ENCODE measurements at places on chromosomes 11 and 22. TPM values are rescaled to one million over a fixed set of nuclear protein-coding genes. Genes with fewer than 3 reads are reported as not detected.

Gene CHRM4
- not detected for total RNA-seq

- no peak overlapping the region for H3K27ac ChIP-seq
- H3K4me1 ChIP-seq: no peaks in the 10 kb centered on the region
- H3K27me3 ChIP-seq: peaks cover 31% of the 10 kb centered on the region
- H3K4me3 ChIP-seq: no peak overlapping the region
- no peaks in the 10 kb centered on the region for H3K36me3 ChIP-seq
Observed at GRCh38 chr11:57155838-57156607, 25.7 kb upstream of the LRRC55 start.

DNA sequence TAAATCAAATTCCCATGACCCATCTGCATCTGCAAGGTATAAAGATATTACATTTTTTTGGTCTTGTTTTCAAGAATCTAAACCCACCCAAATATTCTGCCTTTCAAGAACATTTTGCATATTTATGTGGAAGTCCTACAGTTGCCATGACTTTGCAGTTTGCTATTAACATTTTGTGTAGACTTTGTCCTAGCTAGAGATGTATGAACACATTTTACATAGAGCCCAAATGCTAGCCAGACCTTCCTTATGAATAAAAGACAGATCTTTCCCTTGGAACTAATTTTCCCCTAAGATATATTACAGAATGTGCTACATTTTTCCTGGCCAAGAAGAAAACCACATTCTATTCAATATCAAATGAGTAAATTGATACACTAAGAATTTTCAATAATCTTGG lies 772.5 kb downstream of the KCNA4 start:
- H3K36me3 ChIP-seq: no peaks in the 10 kb centered on the region
- no peak overlapping the region for H3K27ac ChIP-seq
- no peak overlapping the region for H3K4me3 ChIP-seq

DNA sequence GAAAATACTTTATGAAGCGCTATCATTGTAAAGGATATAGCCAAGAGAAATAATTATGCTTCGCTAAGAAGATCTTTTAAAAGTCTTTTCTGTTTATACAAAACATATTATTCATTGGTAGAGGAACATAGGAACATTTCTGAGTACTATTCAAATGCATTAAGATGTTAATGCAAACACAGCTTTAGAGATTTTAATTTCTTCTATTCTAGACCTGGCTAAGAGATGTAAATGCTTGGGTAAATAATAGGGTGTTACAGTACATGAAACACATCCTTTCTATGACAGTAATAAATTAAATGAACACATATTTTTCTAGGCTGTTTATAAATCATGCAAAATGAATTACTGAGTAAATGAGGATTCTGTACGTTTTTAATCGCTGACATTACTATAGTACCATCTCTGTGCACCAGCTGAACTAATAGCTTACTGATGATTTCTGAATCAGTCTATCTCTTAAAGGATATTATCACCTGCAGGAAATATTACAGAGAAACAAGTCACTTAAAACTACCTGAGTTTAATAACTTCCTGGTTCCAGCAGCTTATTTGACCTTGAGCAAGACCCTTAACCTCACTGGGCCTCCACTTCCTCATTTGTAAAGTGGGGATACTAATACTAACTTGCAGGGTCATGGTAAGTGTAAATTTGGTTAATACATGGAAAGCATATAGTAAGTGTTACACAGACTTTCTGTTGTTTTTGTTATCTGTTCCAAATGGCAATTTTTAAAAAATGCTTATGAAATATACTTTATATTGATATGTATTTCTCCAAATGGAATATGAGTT lies 344.9 kb downstream of the DYNC2H1 start:
- no peak overlapping the region for H3K27ac ChIP-seq
- no peaks in the 10 kb centered on the region for H3K27me3 ChIP-seq
- ATAC-seq: no peak
- H3K36me3 ChIP-seq: no peaks in the 10 kb centered on the region
